ENCODE measurements at places on chromosomes 2 and 18.

GRCh38 chr2:128452024-128452411 is 133.3 kb upstream of the HS6ST1 start:
- no peak for DNase-seq

GRCh38 chr2:74099835-74100234 is 47.9 kb downstream of the BOLA3 start:
- no peak for DNase-seq

DNA sequence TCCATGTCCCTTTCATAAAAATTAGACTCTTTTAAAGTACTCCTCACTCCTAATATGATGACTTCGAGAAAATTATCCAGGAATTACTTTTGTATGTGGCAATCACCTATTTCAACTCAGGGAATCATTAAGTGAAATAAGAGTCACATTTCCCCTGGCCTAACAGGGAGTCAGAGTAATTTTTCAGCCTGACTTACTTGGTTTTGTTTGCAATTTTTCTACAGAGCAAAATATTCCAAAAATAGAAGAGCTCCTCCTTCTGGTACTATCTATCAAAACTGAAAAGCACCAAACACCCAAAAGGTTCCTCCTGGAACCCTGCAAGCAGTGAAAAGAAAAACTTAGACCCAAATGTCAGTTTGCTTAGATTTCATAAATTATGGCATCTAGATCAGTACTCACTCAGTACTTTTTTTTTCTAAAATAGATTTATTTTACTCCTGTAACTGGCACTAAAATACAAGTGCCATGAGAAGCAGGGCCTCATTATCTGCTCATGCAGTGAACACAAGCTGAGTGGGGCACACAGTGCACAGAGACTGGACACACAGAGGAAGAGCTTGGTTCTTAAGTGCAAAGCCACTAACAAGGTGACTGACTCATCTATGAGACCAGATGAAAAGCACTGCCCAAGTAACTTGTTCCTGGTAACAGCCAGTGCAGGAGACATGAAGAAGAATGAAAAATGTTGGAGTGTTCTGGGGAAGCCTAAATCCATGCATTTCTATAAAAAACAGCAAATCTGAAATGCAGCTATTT is 28.7 kb downstream of the ACAA2 start:
- DNase-seq: peak; percentile 60

- no peak for DNase-seq
Observed at GRCh38 chr18:48536516-48536915, 2.3 kb upstream of the CTIF start.

DNA sequence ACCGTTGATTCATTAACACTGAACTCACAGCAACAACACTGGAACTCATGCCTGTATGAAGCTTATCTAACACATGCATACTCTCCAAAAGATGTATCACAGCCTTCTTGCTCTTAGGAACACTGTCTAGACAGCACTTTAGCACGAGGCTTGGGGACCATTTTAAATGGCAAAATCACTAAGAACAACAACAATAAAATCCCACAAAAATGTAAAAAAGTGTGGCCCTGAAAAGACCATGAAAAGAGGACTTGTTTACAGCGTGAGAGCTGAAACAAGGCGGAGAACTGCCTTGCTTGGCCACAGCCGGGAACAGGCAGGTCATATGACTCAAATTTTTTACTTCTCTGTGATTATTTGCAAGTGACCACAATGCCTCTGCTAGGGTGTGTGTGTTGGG is 48.1 kb downstream of the CHN1 start:
- DNase-seq: peak; percentile 55

GRCh38 chr2:214591366-214591765 is 180.5 kb downstream of the VWC2L start:
- DNase-seq: peak; percentile 71

- no peak for DNase-seq
Observed at GRCh38 chr2:127490283-127490682, 36.0 kb downstream of the IWS1 start.

DNA sequence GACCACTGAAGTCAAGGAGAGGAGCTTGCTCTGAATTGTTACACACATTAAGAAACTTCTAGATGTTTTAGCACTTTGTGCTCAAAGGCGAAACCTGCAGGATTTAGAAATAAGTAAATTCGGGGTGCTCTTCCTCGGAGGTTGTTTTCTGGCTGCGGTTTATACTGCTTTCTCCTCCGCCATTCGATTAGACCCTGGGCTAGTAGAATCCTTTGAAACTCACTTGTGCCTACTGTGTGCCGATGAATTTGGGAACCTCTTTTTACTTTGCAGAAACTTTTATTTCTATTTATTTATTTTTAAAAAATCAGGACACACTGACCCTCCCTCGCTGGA is 3.5 kb downstream of the MEIS1 start:
- no peak for DNase-seq

GRCh38 chr18:73615506-73615905 is 532.1 kb downstream of the FBXO15 start:
- no peak for DNase-seq

DNA sequence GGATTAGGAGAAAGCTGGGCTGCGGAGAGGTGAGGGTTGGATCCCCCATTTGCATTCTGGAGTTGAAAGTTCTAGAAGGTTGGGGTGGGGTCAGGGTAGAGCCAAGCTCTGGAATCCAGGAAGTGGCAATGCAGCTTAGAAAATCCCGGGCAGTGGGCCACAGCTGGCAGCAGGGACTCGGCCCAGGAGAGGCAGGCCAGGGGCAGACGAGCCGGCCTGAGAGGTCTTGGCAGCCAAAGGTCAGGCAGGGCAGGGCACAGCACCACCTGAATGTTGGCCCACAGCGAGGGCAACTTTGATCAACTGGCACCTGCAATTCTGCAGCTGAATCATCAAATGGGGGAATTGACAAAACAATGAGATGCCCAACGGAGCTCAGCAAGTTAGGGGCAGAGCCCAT is 139.2 kb downstream of the INHBB start:
- no peak for DNase-seq

DNA sequence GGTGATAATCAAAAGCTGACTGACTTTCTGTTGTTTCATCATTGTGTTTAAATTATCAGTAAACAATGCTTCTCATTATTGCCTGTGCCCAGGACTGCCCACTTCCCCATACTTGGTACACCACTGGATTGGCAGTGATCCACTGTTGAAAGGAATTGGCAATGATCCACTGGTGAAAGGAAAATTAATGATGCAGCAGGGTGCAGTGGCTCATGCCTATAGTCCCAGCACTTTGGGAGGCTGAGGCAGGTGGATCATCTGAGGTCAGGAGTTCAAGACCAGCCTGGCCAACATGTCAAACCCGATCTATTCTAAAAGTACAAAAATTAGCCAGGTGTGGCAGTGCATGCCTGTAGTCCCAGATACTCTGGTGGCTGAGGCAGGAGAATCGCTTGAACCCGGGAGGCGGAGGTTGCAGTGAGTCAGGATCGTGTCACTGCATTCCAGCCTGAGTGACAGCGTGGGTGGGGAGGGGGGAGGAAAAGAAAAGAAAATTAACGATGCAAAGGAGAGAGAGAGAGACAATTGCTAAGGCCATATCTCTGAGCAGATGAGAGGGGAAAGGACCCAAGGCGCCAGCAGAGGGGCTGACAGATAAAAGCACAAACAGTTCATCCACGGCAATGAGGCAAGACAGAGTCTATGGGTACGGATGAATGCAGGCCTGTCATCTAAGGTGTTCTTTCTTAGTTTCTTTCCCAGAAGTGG is 10.2 kb upstream of the GTF2A1L start:
- no peak for DNase-seq

- no peak for DNase-seq
Observed at GRCh38 chr2:221388891-221389290, 183.2 kb downstream of the EPHA4 start.

DNA sequence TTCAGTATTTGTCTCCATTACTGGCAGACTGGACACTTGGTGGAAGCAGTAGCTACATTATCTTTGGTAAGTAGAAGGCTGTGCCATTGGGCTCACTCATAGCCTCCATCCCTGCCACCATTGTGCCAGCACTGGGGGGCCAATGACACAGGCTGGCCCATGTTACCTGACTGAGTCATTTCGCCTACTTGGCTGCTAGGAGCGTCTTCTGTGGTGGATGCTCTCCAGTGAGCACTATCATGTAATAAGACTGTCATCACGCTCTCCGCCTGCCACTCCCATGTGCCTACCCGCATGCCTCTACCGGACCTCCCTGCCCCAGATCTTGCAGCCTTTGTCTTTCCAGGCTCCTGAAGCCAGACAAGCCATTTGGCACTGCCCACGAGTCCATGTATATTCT is 56.2 kb downstream of the LONRF2 start:
- DNase-seq: no peak

DNA sequence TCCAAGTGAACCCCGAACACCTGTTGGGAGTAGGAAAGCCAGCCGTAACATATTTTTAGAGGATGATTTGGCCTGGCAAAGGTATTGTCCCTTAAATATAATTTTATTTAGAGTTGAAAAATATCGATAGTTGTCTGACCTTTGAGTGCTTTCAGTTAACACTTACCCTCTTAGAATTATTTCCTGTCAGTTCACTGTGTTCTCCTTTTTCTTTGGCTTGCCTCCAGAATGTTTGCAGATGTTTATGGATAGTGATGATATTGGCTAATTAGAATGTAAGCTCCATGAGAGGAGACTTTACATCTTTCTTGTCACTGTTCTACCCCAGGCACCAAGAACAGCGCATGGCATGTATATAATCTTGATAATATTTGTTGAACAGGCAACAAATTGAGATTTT is 19.8 kb downstream of the PIKFYVE start:
- no peak for DNase-seq

GRCh38 chr18:77098538-77099174 is 33.9 kb downstream of the MBP start:
- DNase-seq: peak; percentile 37

DNA sequence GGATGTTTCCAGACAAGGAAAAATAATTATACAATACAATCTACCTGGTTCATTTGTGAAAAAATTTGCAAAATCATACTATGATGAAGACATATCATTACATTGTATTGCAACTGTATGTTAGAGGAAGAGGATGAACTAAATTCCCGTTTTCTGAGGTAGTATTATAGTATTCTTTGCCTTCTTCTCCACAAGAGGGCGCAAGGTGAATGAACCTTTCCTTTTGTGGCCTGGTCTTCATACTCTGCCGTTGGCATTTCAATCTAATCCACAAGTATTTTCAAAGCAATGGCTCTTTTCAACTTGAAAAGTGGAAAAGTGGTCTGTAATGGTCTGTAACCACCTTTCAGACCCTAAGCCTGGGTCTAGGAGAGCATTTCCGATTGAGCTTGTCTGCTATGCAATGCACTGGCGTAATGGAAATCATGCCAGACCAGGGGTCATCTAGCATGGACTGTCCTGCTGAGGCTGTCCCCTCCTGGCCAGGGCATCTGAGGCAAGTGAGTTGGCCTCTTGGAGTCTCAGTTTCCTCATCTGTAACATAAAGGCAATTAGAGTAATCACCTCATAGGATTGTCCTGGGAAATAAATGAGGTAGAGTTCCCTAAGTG is 30.8 kb upstream of the ZNF396 start:
- DNase-seq: peak; percentile 89

DNA sequence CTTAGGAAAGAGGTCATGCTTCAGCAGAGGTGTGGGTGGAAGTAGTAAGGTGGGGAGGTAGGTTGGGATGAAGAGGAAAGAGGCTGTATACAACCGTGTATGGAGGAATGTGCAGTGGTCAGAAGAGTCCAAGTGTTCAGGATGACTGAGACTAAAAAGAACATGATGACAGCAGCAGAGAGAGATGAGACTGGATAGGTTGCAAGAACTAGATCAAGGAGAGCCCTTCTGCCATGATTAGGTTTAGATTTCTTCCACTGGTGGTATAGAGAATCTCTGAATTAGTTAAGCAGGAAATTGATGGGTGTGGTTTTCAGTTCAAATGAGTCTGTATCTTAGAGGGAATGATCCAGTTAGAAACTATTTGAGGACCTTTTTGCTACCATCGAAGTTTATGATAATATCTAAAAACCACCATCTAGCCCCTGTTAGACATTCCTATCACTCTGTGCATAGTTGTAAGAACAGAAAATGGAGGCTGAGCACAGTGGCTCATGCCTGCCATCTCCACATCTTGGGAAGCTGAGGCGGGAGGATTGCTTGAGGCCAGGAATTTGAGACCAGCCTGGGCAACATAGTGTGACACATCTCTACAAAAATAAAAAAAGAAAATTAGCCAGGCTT is 221.0 kb downstream of the LTBP1 start:
- peak; percentile 37 for DNase-seq

GRCh38 chr2:203706403-203706802 is at the start of gene CD28:
Gene CD28 (plus strand): TSS chr2:203706639. CDS start chr2:203706697, 58 bp downstream.
- no peak for DNase-seq

GRCh38 chr2:74095632-74096031 is 52.1 kb downstream of the BOLA3 start:
- DNase-seq: no peak

DNA sequence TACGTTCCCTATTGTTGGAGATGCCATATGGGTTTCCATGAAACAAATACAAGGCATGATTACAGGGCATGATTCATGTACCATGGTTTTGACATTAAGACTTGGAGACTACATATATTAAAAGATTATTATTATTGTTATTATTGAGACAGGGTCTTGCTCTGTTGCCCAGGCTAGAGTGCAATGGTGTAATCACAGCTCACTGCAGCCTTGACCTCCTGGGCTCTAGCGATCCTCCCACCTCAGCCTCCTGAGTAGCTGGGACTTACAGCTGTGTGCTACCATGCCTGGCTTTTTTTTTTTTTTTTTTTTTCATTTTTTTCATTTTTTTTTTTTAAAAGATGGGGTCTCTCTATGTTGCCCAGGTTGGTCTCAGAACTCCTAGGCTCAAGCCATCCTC is 69.1 kb downstream of the MYOM1 start:
- DNase-seq: no peak

GRCh38 chr2:210503725-210504191 is 27.2 kb upstream of the LANCL1 start:
- DNase-seq: peak; percentile 14

- DNase-seq: no peak
Observed at GRCh38 chr2:200296118-200296517, 10.4 kb upstream of the SPATS2L start.

GRCh38 chr2:130826821-130827501 is 9.8 kb upstream of the ARHGEF4 start:
- no peak for DNase-seq

- no peak for DNase-seq
Observed at GRCh38 chr18:6929370-6930102, 188.1 kb downstream of the LAMA1 start.

- no peak for DNase-seq
Observed at GRCh38 chr2:239729681-239730566, 295.2 kb downstream of the NDUFA10 start.

- no peak for DNase-seq
Observed at GRCh38 chr18:10440884-10441283, 13.6 kb upstream of the APCDD1 start.

- DNase-seq: no peak
Observed at GRCh38 chr2:8563814-8564474, 117.9 kb upstream of the ID2 start.

DNA sequence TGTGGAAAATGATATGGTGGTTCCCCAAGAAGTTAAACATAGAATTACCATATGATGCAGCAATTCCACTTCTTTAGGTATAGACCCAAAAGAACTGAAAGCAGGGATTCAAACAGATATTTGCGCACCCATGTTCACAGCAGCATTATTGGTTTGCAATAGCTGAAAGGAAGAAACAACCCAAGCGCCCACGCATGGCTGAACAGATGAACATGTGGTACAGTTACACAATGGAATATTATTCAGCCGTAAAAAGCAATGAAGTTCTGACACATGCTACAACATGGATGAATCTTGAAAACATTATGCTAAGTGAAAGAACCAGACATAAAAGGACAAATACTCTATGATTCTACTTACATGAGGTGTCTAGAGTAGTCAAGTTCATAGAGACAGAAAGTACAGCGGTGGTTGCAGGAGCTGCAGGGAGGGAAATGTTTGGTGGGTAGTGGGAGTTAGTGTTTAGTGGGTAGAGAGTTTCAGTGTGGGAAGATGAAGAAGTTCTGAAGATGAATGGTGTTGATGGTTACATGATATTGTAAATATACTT is 26.7 kb upstream of the ASPRV1 start:
- DNase-seq: no peak

All from choroid plexus epithelial cell (primary cell).